ENCODE measurements at places on chromosomes 2 and 18. TPM values are rescaled to one million over a fixed set of nuclear protein-coding genes. Genes with fewer than 3 reads are reported as not detected.
A peak's percentile ranks its signal among the peaks of the same experiment; 100 is the strongest.

DNA sequence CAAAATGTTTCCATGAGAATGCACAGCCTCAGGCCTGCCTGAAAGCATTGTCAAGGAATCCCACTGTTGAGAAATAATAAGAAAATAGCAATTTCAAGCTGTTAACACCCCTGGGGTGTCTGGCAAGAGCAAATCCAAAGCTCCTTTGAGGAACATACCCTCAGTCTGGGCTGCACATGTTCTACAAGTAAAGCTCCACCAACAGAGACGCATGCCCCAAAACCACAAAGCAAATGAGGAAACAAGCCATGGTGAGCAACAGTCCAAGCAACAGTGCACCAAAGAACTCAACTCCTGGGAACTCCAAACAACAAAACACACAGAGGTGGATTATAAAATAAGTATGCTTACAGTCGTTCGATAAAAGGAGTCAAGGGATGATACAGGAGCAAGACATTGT is 40.3 kb downstream of the CYP27C1 start:
- no peak for DNase-seq

DNA sequence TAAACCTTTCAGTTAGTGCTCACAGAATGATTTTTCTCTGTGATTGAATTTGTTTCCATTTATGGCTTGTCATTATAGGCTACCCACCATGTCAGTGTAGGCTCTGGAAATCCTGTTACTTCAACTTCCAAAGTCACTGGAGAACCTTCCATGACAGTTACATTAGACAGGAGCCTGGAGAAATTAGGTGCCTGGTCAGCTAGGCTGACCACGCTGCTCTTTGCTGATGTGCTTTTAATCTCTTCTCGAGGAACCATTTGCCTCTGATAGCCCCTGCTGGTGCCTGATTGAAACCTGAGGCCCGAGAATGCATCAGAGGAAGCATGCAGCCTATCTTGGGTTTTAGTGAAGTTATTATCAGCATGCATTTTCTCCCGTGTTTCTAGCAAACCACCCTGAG is 29.6 kb upstream of the TTN start:
- DNase-seq: no peak

- no peak for DNase-seq
Observed at GRCh38 chr2:15271276-15271675, 289.9 kb downstream of the NBAS start.

DNA sequence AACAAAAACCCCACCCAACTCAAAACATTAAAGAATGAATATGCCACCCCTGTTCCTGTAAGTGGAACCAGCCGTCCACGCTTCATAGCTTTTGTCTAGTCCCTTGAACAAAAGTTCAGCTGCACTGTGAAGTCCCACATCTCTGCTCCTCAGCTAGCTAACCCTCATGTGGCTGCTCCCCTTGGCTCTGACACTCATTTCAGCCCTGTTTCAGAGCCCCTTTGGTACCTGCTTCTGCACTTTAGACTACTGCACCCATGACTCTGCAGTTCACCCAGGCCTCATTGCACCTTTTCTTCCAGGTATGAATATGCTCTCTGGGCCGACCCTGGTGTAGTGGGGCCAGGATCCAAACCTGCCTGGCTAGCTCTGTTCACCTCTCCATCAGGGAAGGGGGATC is 155.3 kb downstream of the DIS3L2 start:
- DNase-seq: no peak

- no peak for DNase-seq
Observed at GRCh38 chr2:42048299-42049220, 739 bp downstream of the PKDCC start.

DNA sequence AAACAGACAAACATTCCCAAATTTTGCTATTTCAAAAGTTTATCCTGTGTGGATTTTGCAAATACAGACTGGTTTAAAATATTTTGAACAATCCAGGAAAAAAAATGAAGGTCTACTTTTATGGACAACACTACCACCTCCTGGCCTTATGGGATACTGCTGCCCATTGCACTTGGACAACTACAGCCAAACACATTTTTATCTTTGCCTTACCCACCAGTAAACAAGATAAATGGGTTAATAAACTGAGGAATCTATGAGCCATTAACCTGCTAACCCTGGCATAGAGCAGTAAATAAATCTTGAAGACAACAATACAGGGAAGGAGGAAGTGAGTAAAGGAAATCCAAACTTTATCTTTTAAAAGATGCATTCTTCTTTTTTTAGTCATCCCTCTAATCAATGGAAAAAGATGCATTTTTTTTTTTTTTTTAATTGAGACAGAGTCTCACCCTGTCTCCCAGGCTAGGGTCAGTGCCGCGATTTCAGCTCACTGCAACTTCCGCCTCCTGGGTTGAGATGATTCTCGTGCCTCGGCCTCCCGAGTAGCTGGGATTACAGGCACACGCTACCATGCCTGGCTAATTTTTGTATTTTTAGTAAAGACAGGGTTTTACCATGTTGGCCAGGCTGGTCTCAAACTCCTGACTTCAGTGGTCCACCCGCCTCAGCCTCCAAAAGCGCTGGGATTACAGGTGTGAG is 2.1 kb upstream of the SPIRE1 start:
- peak; percentile 72 for DNase-seq

The LYPD1 gene
- total RNA-seq: 9.6 TPM

The HOXD9 gene
- total RNA-seq: 2.4 TPM

The GALNT5 gene
- 10.1 TPM for total RNA-seq

The APOB gene
- total RNA-seq: not detected

The C2orf69 gene
- total RNA-seq: 12.9 TPM

Data from renal cortical epithelial cell (primary cell).